ENCODE measurements at places on chromosomes 2 and 18.

GRCh38 chr2:153575171-153575853 is 96.8 kb upstream of the RPRM start:
- H3K4me1 ChIP-seq = no peaks in the 10 kb centered on the region
- H3K36me3 ChIP-seq = no peaks in the 10 kb centered on the region
- H3K27me3 ChIP-seq = no peaks in the 10 kb centered on the region
- no peak overlapping the region for H3K4me3 ChIP-seq
- H3K27ac ChIP-seq = no peak overlapping the region

DNA sequence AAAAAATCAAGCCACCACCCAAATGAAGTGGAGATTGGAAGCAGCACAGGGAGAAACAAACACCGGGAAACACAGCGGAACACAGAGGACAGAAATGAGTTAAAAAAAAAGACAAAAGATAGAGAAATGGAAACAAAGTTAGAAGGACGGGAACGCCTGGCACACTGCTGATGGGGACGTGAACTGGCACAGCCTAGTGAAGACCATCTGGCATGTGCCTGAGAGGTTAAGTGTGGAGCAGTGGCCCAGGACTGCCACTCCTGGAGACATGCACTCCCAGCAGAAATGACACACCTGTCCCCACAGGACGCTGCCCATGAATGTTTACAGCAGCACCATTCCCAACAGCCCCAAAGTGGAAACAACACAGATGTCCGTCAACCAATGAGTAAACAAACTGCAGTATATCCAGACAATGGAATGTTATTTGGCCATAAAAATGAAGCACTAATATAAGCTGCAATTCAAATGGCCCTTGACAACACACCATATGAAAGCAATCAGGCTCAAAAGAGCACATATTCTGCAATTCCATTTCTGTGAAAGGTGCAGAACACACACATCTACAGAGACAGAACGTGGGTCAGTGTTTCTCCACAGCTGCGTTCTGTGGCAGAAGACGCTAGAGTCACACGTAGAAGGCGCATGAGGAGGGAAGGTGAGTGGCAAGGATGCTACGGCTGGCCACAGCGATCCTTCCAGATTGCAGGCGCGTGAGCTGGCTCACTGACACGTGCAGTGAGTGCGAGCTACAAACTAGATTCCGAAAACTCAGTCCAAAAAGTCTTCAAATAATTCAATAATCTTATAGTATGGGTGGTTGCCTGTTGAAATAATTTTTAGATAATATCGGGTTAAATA is 24.6 kb downstream of the THAP4 start:
- H3K36me3 ChIP-seq = peaks cover 33% of the 10 kb centered on the region
- H3K27me3 ChIP-seq = no peaks in the 10 kb centered on the region
- no peak overlapping the region for H3K4me3 ChIP-seq
- peaks cover 29% of the 10 kb centered on the region for H3K4me1 ChIP-seq

DNA sequence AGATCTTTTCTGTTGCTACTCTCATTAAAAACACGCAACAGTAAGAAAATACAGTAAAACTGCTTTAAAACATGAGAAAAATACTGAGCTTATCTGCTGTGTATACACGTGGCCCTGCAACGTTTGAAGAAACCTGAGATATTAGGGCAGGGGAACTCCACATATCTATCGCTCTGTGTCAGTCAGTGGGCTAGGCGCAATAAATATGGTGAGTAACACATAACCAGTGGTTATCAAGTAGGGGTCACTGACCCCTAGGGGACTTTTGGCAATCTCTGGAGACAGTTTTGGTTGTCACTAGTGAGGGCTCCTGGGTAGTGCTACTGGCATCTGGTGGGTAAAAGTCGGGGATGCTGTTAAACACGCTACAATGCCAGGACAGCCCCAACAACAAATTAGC is 14.9 kb downstream of the STAT1 start:
- DNase-seq = no peak
- H3K27me3 ChIP-seq = no peaks in the 10 kb centered on the region
- H3K27ac ChIP-seq = no peak overlapping the region
- H3K4me1 ChIP-seq = no peaks in the 10 kb centered on the region
- H3K36me3 ChIP-seq = peaks cover 41% of the 10 kb centered on the region
- no peak overlapping the region for H3K4me3 ChIP-seq

DNA sequence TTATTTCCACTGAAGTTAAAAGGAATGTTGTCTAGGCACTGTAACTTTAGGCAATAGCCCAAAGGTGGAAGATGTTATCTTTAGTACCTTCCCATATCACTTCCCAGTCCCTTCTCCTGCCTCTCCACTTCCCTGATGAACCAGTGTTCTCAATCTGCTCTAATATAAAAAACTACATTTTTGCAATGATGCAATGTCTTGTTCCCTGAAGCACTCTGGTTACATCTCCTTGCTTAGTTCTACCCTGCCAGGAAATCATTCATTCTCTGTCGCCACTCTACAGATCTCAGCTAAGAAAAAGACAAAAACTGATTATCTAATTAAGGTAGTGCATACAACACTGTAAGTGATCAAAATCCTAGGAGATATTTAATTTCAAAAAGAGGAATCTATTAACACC is 71.3 kb downstream of the BAZ2B start:
- H3K4me1 ChIP-seq = no peaks in the 10 kb centered on the region
- no peak overlapping the region for H3K27ac ChIP-seq
- H3K36me3 ChIP-seq = no peaks in the 10 kb centered on the region
- H3K4me3 ChIP-seq = no peak overlapping the region
- DNase-seq = no peak
- H3K27me3 ChIP-seq = no peaks in the 10 kb centered on the region

DNA sequence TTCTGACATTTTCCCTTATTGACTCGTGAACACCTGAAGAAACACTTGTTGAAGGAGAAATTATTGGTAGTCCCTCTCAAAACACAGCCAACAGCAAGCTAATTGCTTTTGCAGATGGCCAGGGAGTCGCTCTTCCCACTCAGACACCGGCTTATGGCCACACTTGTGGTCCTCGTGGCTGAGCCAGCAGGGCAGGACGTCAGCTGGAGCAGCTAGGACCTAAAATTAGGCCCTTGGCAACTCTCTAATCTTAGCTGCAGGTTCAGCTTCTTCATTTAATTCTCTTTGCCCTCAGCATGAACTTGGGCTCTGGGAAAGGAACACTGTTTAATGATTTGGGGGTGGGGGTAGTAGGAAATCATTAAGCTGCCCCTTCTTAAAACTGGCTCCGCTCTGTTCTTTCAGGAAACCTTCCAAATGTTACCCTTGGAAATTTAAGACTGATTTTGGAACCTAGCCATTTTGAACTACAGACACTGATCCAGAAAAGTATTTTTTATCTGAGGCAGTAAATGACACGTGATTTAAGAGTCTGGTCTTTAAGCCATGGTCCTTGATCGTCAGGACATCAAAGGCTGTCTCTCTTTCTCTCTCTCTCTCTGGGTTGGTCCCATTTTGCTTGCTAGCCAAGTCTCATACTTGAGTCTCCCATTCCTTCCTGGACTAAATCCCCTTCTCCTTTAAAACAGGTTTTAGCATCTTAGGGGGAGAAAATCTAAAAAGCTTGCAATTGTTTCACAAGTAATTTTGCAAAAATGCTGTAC is 77.5 kb downstream of the CDK15 start:
- peaks cover 10% of the 10 kb centered on the region for H3K27me3 ChIP-seq
- H3K4me3 ChIP-seq = no peak overlapping the region
- H3K36me3 ChIP-seq = no peaks in the 10 kb centered on the region
- DNase-seq = peak; percentile 55

DNA sequence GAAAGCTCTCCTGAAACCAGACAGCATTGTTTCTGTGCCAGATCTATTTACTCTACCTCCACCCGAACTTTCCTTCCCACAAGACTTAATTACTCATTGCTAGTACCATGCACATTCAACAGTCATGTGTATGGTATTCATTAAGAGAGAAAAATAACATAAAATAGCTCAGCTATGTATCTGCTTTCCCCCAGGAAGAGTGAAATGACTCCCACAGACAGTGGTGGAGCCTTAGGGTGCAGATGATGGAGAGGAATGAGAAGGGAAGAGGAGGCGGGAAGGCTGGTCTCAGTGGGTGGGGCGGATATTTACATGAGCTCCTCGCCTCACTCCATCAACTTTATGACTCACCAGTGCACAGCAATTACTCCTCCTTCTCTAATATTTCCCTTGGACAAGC is 724.5 kb downstream of the EPHA4 start:
- DNase-seq = peak; percentile 83
- no peak overlapping the region for H3K27ac ChIP-seq
- no peaks in the 10 kb centered on the region for H3K36me3 ChIP-seq
- no peaks in the 10 kb centered on the region for H3K27me3 ChIP-seq
- no peaks in the 10 kb centered on the region for H3K4me1 ChIP-seq

DNA sequence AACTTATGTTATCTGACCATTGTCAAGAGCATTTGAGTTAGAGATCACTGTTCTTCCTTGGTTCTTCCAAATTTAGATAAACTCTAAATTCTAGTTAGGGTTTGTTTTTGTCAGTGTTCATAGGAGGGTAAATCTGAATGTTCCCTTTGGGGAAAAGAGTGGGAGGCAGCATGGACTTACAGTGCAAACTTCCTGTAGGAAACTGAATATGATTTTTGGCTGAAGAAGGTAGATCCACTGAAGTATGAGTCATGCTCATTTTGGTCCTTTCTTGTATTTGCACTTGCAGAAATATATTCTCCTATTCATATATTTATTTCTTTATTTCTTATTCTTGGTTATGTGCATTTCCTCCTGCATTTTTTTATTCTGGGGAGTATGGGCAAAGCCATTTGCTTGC is 27.3 kb downstream of the CCDC85A start:
- no peaks in the 10 kb centered on the region for H3K36me3 ChIP-seq
- no peak overlapping the region for H3K4me3 ChIP-seq
- no peaks in the 10 kb centered on the region for H3K27me3 ChIP-seq
- H3K4me1 ChIP-seq = no peaks in the 10 kb centered on the region
- DNase-seq = no peak

GRCh38 chr2:240789051-240789453 is 31.0 kb downstream of the KIF1A start:
- no peaks in the 10 kb centered on the region for H3K27me3 ChIP-seq
- peaks cover 96% of the 10 kb centered on the region for H3K36me3 ChIP-seq
- no peak overlapping the region for H3K4me3 ChIP-seq
- no peak for DNase-seq
- peaks cover 47% of the 10 kb centered on the region for H3K4me1 ChIP-seq
- no peak overlapping the region for H3K27ac ChIP-seq

DNA sequence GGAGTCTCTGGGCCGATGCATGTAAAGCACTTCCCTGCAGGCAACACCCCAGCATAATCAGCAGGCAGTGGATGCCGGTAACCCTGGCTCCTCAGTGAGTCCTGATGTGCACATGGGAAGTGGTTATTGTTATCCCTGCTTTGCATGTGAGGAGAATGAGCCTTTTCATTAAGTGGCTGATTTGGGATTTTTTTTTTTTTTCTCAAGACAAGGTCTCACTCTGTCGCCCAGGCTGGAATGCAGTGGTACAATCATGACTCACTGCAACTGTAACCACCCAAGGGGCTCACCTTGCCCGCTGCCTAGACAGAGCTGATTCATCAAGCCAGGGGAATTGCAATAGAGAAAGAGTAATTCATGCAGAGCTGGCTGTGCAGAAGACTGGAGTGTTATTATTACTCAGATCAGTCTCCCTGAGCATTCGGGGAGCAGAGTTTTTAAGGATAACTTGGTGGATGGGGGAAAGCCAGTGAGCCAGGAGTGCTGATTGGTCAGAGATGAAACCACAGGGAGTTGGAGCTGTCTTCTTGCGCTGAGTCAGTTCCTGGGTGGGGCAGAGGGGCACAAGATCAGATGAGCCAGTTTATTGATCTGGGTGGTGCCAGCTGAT is 95.4 kb downstream of the SOCS6 start:
- DNase-seq = peak; percentile 38
- no peak overlapping the region for H3K27ac ChIP-seq
- no peaks in the 10 kb centered on the region for H3K27me3 ChIP-seq
- H3K4me1 ChIP-seq = no peaks in the 10 kb centered on the region
- no peak overlapping the region for H3K4me3 ChIP-seq

DNA sequence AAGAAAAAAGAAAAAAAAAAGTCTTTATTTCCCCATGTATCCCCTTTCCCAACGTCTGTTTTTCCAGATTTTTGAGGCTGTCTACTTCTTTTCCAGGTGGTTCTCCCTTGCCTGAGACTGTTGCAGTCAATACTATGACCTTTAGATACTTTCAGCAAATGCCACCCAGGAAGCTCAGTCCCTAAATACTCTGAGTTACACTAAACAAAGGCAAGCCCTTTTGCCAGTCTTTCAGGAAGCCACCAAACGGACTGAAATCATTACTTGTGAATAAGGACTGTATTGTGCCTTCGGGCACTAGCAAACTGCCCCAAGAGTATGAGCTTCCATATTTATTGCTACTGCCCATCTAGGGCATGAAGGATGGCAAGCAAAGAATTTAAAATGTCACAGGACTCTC is 621.3 kb downstream of the SUCLG1 start:
- no peak overlapping the region for H3K27ac ChIP-seq
- H3K4me3 ChIP-seq = no peak overlapping the region
- no peaks in the 10 kb centered on the region for H3K36me3 ChIP-seq
- H3K4me1 ChIP-seq = no peaks in the 10 kb centered on the region
- no peaks in the 10 kb centered on the region for H3K27me3 ChIP-seq
- no peak for DNase-seq

DNA sequence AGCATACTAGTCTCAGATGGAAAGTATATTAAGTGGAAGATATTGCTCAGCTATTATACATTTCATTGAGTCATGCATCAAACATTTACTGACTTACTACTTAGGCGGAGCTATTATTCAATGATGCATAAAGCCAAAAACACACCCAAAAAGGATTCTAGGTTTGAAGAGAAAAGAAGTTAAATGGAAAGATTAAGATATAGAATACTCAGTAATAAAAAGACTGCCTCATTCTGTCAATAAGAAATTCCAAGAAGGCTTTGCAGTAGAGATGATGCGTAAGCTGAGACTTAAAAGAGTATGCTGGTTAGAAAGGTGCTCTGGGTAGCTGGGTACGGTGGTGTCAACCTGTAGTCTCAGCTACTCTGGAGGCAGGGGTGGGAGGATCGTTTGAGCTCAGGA is 27.6 kb downstream of the STK17B start:
- H3K36me3 ChIP-seq = peaks cover 8% of the 10 kb centered on the region
- H3K4me3 ChIP-seq = no peak overlapping the region
- no peaks in the 10 kb centered on the region for H3K4me1 ChIP-seq
- H3K27ac ChIP-seq = no peak overlapping the region

DNA sequence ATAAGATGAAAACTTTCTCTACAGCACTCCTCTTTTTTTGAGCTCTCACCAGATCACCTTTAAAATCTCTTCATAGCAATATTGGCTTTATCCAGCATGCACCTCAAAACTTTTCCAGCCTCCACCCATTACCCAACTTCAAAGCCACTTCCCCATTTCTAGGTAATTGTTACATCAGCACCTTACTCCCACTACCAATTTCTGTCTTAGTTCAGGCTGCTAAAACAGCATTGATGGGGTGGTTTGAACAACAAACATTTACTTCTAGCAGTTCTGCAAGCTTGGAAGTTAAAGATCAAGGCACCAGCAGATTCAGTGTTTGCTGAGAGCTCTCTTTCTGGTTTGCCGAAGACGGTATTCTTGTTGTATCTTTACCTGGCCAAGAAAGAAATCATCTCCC is 114.0 kb upstream of the SLC39A10 start:
- no peak overlapping the region for H3K4me3 ChIP-seq
- no peaks in the 10 kb centered on the region for H3K36me3 ChIP-seq
- H3K27me3 ChIP-seq = no peaks in the 10 kb centered on the region
- H3K27ac ChIP-seq = no peak overlapping the region
